ENCODE measurements at places on chromosomes 5 and 9.
A peak's percentile ranks its signal among the peaks of the same experiment; 100 is the strongest.

- DNase-seq, result no peak
These were observed 2.9 kb upstream of the SEPTIN8 start for GRCh38 chr5:132779961-132780360.

DNA sequence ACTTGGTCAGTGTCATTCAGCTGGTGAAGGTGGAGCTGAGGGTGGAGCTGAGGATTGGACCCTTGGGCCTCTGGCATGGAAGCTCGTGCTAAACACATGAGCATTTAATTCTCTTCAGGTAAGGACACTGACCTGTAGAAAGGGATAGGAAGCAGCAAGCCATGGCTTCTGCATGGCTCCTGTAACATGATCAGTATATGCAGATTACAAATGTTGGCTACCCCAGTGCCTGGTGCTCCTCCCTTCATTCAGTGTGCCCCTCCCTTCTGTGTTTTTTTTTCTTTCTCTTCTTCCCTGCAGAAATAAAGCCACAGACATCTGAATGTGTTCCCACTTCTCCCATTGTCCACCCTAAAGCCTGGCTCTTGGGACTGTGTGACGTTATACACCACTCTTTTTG, 52.9 kb downstream of the ARHGAP26 start:
- DNase-seq, result no peak

DNA sequence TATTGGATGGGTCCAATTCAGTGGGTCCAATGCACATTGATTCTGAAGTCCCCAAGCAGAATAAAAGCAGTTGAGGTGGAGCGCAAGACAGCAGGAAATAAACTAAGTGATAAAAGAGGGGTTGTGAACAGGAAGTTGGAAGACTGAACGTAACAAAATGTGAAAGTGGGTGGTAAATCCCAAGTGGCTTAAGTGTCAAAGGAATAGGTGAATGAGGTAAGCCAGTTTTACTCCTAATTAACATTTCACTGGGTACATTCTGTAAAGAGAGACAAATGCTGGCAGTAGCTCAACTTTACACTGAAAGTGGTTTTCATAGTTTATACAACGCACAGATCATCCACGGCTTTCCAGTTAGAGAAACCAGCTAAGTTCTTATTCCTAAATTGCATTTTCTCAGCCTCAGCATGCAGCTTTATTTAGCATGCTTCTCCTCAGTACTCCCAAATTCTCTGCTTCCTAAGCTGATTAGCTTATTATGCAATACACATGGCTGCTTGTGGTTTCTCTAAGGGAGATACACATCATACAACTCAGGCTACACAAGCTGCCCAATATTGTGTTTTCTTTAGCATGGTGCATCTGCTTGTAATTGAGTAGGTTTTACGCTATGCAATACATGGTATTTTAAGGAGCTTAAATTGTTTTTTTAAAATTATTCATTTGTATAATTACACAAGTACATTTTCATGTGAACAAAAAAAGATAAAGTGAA, 34.2 kb upstream of the HSD17B4 start:
- no peak for DNase-seq

DNA sequence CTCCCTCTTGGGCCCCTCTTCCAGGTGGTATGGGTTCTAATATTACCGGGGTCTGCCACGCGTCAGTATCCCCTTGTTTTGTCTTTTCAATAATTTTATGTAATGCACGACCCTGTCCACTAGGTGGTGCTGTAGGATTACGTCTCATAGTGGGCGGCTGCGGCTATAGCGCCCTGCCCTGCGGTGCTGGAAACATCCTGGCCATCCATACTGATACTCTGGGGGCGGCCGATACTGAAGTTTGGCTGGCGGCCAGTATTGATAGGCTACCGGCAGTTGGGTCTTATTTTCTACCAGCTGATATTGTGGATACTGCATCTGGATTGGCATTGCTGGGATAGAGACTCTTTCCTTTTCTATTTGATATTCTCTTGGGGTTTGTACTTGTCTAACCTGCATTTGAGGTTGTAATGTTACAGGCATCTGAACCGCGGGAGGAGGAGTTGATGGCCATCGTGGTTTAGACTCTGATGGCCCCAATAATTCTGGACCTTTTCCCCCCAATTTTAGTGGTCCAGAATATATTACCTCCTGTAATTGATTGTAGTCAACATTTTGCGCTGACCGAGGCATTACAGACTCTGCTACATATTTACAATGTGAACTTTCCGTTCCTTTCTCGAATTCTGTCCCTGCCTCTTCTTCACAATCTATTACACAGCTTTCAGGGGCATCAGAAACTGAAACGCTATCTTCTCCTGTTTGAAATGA, 3.3 kb upstream of the TMEM141 start:
- peak; percentile 57 for DNase-seq

DNA sequence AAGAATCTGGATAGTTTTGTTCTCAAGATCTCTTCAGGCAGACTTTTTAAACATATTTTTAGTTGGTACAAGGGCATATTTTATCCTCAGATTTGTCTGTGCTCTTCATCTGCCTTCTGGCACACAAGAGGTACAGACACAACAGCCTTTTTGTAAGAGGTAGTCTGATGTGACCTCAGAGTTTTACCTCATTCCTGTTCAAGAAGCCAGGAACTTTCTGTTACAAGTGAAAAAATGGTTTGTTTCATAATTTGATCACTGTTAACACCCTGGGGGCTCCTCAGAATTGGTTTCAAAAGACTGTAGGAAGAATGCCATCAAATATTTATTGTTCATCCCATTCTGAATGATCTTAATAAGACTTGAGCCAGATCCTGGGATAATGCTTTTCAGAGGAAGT, 136.7 kb downstream of the PRKACG start:
- DNase-seq, result no peak

- DNase-seq, result no peak
These were observed 12.8 kb upstream of the RXRA start for GRCh38 chr9:134313470-134313869.

DNA sequence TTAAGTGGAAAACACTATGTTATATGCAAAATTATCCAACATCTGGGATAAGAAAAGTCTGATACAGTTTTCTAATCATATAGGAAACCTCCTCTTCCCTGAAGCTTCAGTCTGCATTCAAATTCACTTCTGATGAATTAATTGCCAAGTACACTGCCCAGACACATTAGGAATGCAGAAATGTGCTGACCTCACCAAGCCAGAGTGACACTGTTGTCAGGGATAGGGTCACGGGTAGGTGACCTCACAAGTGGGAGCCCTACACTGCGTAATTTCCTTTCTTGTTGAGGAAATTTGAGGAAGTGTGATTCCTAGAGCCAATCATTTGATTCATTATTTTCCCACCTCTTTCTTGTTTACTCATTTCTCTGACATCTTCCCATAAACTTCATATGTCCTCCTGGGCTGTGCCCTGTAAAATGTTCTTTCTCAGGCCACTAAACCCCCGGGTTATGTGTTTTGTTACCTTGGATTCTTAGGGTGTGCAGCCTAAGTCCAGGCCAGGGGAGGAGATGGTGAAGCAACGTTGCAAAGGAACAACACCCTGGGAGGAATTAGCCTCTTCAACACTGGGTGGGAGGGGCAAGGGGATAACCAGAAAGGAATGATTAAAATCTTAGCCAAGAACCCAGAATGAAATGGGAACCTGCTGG, 411.9 kb downstream of the MTRR start:
- no peak for DNase-seq

- no peak for DNase-seq
These were observed 5.7 kb upstream of the GAPVD1 start for GRCh38 chr9:125255781-125256391.

- no peak for DNase-seq
These were observed 58.6 kb downstream of the THBS4 start for GRCh38 chr5:80093796-80094195.
